Activated CD8-positive, alpha-beta T cell treated with anti-CD3 and anti-CD28 coated beads, Interleukin-2, amount 10 ng/mL, durations not matched to agents 7 days and 5 days (primary cell): ENCODE measurements at places on chromosomes 2 and 18. TPM values are rescaled to one million over a fixed set of nuclear protein-coding genes. Genes with fewer than 3 reads are reported as not detected.
A peak's percentile ranks its signal among the peaks of the same experiment; 100 is the strongest.

MARCHF4 gene
- total RNA-seq = not detected

HAAO gene
- 0.37 TPM for total RNA-seq

CXCR4 gene
- total RNA-seq = 219 TPM

TAF4B gene
- 8.1 TPM for total RNA-seq

DNA sequence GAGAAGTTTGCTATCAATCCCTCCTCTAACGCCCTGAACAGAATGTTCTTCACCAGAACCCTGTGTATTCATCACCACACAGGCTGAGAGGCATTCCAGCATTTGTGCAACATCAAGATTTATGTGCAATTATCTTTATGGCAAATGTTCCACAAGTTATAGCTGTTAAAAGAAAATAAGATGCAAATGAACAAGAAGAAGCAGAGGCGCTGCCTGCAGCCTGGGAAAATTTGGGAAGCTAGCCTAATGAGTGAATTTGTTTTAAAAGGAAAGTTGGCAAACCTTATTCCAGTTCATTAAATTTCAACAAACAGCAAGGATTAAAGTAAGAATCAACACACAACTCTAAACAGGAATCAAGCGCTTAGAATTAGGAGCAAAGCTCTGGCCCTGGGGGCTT, 5.3 kb downstream of the TPO start:
- DNase-seq = no peak
- no peaks in the 10 kb centered on the region for H3K27me3 ChIP-seq
- no peaks in the 10 kb centered on the region for H3K4me1 ChIP-seq
- no peaks in the 10 kb centered on the region for H3K36me3 ChIP-seq

DNA sequence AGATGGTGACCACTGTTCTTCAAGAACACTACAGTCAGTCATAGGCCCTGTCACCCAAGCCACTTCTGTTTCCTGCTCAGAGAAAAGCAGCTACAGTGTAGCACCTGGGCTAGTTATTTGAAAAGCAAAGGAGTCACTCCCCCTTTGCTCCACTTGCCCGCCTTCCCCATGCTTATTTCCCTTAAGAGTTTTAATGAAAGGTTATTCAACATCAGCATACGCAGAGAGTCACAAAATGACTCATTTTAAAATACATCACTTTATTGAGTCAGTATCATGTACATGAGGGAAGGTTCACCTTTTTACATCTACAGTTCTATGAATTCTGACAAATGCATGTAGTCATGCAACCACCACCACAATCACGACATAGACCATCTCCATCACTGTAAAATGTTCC, 71.3 kb downstream of the TNFRSF11A start:
- H3K36me3 ChIP-seq = no peaks in the 10 kb centered on the region
- DNase-seq = no peak
- no peak overlapping the region for H3K4me3 ChIP-seq
- no peak overlapping the region for H3K27ac ChIP-seq
- H3K27me3 ChIP-seq = peaks cover 2% of the 10 kb centered on the region

GRCh38 chr2:27959496-27959895, 69.0 kb downstream of the BABAM2 start:
- H3K36me3 ChIP-seq = peaks cover 43% of the 10 kb centered on the region
- peaks cover 80% of the 10 kb centered on the region for H3K4me1 ChIP-seq
- DNase-seq = no peak
- no peaks in the 10 kb centered on the region for H3K27me3 ChIP-seq
- H3K4me3 ChIP-seq = no peak overlapping the region
- H3K27ac ChIP-seq = peak overlapping the region; percentile 87

GRCh38 chr2:69076601-69077000, 63.6 kb downstream of the ANTXR1 start:
- no peak overlapping the region for H3K27ac ChIP-seq
- H3K4me1 ChIP-seq = no peaks in the 10 kb centered on the region
- DNase-seq = no peak

GRCh38 chr18:45353530-45353929, 261.7 kb upstream of the SLC14A2 start:
- no peak overlapping the region for H3K4me3 ChIP-seq
- no peaks in the 10 kb centered on the region for H3K4me1 ChIP-seq
- DNase-seq = no peak
- H3K36me3 ChIP-seq = no peaks in the 10 kb centered on the region
- no peak overlapping the region for H3K27ac ChIP-seq

DNA sequence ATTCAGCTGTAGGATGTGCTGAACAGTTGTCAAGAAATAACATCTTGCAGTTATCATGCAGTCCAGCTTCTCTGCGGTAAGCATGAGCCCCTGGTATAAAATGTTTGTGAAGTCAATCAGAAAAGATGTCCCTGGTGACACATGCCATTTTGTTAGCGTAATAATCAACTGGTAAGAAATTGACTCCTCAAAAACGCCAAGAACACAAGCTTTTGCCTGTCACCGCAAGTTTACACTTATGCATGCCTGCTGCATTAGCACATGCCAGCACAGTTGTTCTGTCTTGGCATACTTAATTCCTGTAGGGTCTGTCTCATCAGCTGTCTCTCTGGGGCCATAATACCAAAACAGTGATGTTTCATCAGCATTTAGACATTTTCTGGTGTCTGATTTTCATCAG, 524.8 kb upstream of the DSEL start:
- no peaks in the 10 kb centered on the region for H3K4me1 ChIP-seq
- H3K27ac ChIP-seq = no peak overlapping the region
- H3K27me3 ChIP-seq = no peaks in the 10 kb centered on the region

DNA sequence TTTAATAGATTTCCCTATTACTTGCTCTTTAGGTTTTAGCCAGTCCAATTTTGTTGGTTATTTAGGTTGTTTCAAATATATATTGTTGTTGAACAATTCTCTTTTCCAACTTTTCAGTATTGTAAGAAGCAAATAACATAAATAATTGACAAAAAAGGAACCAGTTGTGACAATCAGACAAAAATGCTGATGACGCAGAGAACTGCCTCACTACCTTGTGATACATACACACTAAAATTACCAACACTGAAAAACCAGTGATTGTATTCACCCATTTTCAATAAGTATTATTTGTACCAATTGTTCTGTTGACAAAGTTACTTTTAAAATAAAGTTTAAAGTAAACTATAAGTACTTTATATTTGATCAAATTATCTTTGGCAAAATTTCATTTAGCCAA, 43.1 kb upstream of the NABP1 start:
- H3K27ac ChIP-seq = no peak overlapping the region
- no peak overlapping the region for H3K4me3 ChIP-seq
- H3K4me1 ChIP-seq = peaks cover 63% of the 10 kb centered on the region
- DNase-seq = no peak

DNA sequence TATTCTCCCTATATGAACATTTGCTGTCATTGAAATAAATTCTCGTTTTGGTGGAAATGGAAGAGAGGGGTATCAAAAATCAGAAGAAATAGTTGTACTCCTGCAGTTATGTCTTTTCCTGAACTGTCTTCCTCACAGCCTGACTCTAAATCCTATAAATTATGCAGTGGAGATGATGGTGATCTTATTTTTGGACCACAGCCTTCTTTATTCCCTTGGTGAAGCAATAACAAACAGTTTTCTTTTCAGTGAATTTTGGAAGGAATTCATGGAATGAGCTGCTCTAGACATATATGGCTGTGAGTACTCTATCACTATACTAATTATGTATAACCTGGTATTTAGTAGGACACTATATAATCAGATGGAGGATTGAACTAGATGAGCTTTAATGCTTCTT, 1.7 kb upstream of the SLC25A12 start:
- H3K4me1 ChIP-seq = peaks cover 26% of the 10 kb centered on the region
- H3K36me3 ChIP-seq = peaks cover 14% of the 10 kb centered on the region
- no peaks in the 10 kb centered on the region for H3K27me3 ChIP-seq
- DNase-seq = no peak
- H3K27ac ChIP-seq = no peak overlapping the region

GRCh38 chr2:187329586-187329985, 118.5 kb downstream of the CALCRL start:
- DNase-seq = no peak
- no peaks in the 10 kb centered on the region for H3K4me1 ChIP-seq
- no peaks in the 10 kb centered on the region for H3K36me3 ChIP-seq
- H3K27me3 ChIP-seq = no peaks in the 10 kb centered on the region
- H3K27ac ChIP-seq = no peak overlapping the region

- no peak for DNase-seq
- peaks cover 6% of the 10 kb centered on the region for H3K27me3 ChIP-seq
- no peak overlapping the region for H3K27ac ChIP-seq
- no peaks in the 10 kb centered on the region for H3K4me1 ChIP-seq
- no peaks in the 10 kb centered on the region for H3K36me3 ChIP-seq
- H3K4me3 ChIP-seq = no peak overlapping the region
These were observed 20.5 kb upstream of the PPP4R1 start for GRCh38 chr18:9634856-9635255.
